ENCODE measurements at places on chromosomes 7 and 10. TPM values are rescaled to one million over a fixed set of nuclear protein-coding genes. Genes with fewer than 3 reads are reported as not detected.

The SGCE gene
- total RNA-seq: not detected

The MRLN gene
- not detected for total RNA-seq

The GIMAP4 gene
- total RNA-seq: 88.3 TPM

The BLNK gene
- 0.16 TPM for total RNA-seq

The SPACDR gene
- 3.7 TPM for total RNA-seq

The UCMA gene
- total RNA-seq: not detected

The INPP5A gene
- 10.4 TPM for total RNA-seq

The ACBD7 gene
- total RNA-seq: 2.0 TPM

The GNGT1 gene
- total RNA-seq: not detected

The TMEM139 gene
- total RNA-seq: 2.0 TPM

The MAGI2 gene
- 0.04 TPM for total RNA-seq
